ENCODE measurements at places on chromosomes 6 and 20.

GRCh38 chr6:1081551-1082284 lies 230.2 kb upstream of the FOXQ1 start:
- no peak for DNase-seq

- no peak for DNase-seq
Measured at GRCh38 chr20:36318166-36318565, 12.0 kb downstream of the DLGAP4 start.

DNA sequence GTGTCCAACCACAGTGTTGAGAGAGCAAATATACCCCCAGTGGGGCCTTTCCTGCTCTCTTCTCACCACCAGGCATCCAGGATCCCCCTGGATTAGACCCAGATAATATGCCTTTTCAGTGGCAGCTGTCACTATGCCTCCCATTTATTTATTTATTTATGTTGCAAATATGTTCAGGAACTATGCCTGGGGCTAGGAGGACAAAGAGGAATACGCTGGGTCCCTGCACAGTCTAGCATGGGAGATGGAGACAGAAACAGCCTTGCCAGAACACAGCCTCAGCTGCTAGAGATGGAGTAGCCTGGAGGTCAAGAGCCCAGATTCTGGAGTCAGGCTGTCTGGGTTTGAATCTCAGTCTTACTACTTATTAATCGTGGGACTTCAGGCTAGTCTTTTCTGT lies 74.6 kb upstream of the LRFN2 start:
- no peak for DNase-seq

DNA sequence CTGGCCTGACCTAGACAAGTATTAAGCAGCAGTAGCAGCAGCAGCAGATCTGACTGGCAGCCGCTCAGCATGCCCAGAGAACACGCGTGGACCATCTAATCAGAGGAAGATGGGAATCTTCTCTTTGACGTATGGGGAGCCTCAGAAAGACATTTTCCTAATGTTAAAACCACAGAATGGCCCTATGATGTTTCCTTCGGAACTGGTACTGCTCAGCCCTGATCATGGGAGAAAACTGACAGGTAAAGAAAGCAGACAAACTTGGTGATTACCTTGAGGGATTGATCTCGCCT lies 6.2 kb downstream of the PSMA7 start:
- no peak for DNase-seq

GRCh38 chr20:47821481-47822100 lies 36.3 kb upstream of the SULF2 start:
- no peak for DNase-seq

DNA sequence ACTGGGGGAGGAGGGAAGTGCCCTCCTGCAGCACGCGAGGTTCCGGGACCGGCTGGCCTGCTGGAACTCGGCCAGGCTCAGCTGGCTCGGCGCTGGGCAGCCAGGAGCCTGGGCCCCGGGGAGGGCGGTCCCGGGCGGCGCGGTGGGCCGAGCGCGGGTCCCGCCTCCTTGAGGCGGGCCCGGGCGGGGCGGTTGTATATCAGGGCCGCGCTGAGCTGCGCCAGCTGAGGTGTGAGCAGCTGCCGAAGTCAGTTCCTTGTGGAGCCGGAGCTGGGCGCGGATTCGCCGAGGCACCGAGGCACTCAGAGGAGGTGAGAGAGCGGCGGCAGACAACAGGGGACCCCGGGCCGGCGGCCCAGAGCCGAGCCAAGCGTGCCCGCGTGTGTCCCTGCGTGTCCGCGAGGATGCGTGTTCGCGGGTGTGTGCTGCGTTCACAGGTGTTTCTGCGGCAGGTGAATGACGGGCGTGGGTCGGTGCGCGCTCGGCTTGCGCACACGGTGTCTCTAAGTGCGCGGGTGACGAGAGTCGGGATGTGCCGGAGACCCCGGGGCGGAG lies at the start of gene CDKN1A:
TSS of gene CDKN1A (plus strand) at position 227 of the 555 bp plus-strand sequence. CDS start 5,388 bp downstream, outside the sequence.
- DNase-seq = peak; percentile 75

DNA sequence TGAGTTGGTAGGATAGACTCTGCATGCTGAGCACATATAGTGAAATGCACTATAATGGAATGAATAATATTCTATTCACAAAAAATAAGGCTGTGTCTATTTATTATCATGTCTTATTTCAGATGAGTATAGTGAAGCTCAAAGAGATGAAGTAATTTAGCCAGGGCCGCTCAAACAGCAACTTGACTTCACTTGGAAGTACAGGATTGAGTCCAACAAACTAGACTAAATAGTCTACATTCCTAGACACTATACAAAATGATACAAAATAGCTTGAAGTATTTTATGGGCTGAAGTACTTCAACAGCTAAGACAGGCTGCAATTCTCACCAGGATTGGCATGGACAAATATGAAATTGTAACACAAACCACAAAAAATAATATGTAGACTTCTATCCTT lies 144.5 kb upstream of the DST start:
- DNase-seq = no peak

- no peak for DNase-seq
Measured at GRCh38 chr6:130922922-130923321, 95.7 kb downstream of the SMLR1 start.

- no peak for DNase-seq
Measured at GRCh38 chr6:29671026-29671425, 9.9 kb downstream of the ZFP57 start.

- DNase-seq = no peak
Measured at GRCh38 chr20:9186396-9186795, 117.5 kb downstream of the PLCB4 start.

- DNase-seq = no peak
Measured at GRCh38 chr20:13852306-13852705, 67.5 kb downstream of the NDUFAF5 start.

- DNase-seq = no peak
Measured at GRCh38 chr20:64106435-64106961, 867 bp downstream of the NPBWR2 start.

GRCh38 chr6:37674161-37674560 lies 23.5 kb downstream of the MDGA1 start:
- no peak for DNase-seq

DNA sequence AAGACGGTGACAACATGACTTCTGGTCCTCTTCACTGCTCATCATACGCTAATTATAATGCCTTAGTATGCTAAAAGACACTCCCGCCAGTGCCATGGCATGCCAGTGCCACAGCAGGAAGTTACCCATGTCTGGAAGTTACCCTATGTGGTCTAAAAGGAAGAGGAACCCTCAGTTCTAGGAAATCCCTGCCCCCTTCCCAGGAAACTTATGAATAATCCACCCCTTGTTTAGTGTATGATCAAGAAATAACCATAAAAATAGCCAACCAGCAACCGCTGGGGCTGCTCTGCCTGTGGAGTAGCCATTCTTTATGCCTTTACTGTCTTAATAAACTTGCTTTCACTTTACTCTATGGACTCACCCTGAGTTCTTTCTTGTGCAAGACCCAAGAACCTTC lies 15.8 kb upstream of the SERPINB9 start:
- peak; percentile 63 for DNase-seq

GRCh38 chr20:38579219-38579910 lies 1.6 kb upstream of the ADIG start:
- DNase-seq = no peak

- DNase-seq = no peak
Measured at GRCh38 chr6:82988930-82989351, 76.7 kb downstream of the UBE3D start.

GRCh38 chr6:43714311-43715055 lies 26.9 kb upstream of the MRPS18A start:
- no peak for DNase-seq

DNA sequence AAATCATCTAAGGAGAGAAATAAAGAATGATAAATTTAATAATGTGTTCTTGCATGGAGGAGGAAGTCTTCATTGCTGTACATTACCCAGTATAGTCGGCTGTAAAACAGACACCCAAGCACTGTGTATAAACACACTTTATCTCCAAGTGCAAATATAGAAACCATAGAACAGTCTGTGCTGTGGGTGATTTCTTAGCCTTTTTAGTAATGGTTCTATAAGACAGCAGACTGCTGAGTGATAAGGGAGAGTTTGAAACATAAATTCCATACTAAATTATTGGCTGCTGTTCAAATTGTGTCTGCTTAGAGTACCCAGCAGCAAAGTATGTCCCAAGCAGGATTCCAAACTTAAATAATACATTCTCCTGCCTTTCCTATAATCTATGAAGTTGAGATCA lies 4.6 kb downstream of the FILIP1 start:
- no peak for DNase-seq

DNA sequence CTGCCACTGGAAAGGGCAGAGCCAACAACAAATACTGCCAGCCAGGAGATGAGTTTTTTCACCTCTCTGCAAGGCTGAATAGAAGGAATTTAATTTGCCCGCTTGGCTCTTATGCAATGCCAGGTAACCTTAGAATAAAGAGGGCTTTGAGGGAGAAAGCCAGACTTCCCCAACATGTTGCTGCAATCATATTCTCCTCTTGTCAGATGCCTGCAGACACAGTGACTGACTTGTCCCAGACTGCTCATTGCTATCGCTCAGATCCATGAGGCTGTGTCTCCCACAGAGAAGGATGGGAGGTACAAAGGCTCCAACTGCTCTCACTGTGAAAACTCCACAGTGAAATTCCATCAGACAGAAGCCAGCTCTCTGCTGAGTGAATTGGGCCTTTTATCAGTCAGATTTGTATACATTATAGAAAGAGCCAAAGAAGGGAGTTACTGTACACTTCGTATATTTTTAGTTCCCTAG lies 517.0 kb upstream of the ID4 start:
- no peak for DNase-seq

GRCh38 chr20:44454306-44454963 lies 21.2 kb upstream of the TTPAL start:
- no peak for DNase-seq

- DNase-seq = no peak
Measured at GRCh38 chr6:159532155-159532554, 160.9 kb downstream of the SOD2 start.

GRCh38 chr6:20583444-20583800 lies 49.2 kb downstream of the CDKAL1 start:
- no peak for DNase-seq

GRCh38 chr6:2962004-2962403 lies 9.4 kb downstream of the SERPINB6 start:
- no peak for DNase-seq

- no peak for DNase-seq
Measured at GRCh38 chr20:40628877-40629276, 60.2 kb downstream of the MAFB start.

GRCh38 chr6:158978757-158979156 lies 21.2 kb downstream of the RSPH3 start:
- DNase-seq = no peak

DNA sequence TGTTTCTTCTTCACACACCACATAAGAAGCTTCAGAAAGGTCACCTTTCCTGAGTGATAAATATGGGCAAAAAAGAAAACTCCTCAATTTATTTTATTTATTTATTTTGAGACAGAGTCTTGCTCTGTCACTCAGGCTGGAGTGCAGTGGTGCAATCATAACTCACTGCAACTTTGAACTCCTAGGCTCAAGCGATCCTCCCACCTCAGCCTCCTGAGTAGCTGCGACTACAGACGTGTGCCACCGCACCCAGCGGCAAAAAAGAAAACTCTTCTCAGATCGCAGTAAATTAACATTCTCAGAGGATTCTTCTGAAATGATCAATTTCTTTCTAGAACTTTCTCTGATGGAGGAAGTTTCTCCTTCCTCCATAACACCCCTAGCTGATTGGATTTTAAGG lies 111.2 kb downstream of the TRERF1 start:
- no peak for DNase-seq

- DNase-seq = no peak
Measured at GRCh38 chr6:4397307-4397706, 261.9 kb upstream of the ECI2 start.

DNA sequence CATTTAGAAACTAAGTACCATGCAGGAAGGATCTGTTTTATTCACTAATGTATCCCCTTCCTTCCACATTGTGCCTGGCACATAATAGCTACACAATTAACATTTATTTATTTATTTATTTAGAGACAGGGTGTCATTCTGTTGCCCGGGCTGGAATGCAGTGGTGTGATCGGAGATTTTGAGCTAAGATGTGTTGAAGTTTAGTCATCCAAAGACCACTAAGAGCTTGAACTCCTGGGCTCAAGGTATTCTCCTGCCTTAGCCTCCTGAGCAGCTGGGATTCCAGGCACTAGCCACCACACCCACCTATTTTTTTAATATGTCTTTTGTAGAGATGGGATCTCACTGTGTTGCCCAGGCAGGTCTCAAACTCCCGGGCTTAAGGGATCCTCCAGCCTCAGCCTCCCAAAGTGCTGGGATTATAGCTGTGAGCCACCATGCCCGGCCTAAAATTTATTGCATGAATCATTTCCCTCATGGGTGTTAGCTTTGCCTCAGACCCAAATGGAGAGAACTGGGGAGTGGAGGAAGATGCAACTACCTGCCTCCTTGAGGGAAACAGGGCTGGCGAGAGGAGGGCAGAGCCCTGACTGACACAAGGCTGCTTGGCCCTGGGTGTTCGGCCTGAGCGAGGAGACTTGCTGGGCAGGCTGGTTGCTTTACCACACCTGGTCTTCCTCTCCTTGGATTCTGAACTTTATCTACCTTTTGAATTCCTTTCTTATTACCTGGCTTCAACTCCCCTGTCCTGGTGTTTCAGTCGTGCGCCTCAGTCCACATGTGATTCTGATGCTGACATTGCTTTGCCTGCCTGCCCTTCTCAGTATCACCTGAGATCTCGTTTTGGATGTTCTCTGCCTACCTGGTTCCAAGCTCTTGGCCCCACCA lies 1.7 kb upstream of the DYNLT1 start:
- DNase-seq = no peak

- no peak for DNase-seq
Measured at GRCh38 chr6:137864812-137865508, 2.1 kb upstream of the TNFAIP3 start.

- DNase-seq = no peak
Measured at GRCh38 chr20:56842056-56842455, 212.9 kb downstream of the TFAP2C start.

DNA sequence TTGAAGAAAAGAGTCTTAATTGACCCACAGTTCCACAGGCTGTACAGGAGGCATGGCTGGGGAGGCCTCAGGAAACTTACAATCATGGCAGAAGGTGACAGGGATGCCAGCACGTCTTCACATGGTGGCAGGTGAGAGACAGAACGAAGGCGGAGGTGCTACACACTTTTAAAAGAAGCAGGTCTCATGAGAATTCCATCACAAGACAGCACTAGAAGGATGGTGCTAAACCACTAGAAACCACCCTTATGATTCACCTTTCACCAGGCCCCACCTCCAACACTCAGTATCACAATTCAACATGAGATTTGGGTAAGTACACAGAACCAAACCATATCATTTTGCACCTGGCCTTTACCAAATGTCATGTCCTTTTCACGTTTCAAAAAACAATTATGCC lies 20.9 kb downstream of the TAGAP start:
- DNase-seq = no peak

GRCh38 chr6:67160820-67161219 lies 1453.8 kb upstream of the EYS start:
- DNase-seq = no peak

GRCh38 chr6:138378463-138378862 lies 758 bp downstream of the SMIM28 start:
- DNase-seq = no peak
